ENCODE measurements at places on chromosomes 3 and 15. TPM values are rescaled to one million over a fixed set of nuclear protein-coding genes. Genes with fewer than 3 reads are reported as not detected.

C3orf20 gene
- 0.13 TPM for total RNA-seq

ANKDD1A gene
- 0.38 TPM for total RNA-seq

DNA sequence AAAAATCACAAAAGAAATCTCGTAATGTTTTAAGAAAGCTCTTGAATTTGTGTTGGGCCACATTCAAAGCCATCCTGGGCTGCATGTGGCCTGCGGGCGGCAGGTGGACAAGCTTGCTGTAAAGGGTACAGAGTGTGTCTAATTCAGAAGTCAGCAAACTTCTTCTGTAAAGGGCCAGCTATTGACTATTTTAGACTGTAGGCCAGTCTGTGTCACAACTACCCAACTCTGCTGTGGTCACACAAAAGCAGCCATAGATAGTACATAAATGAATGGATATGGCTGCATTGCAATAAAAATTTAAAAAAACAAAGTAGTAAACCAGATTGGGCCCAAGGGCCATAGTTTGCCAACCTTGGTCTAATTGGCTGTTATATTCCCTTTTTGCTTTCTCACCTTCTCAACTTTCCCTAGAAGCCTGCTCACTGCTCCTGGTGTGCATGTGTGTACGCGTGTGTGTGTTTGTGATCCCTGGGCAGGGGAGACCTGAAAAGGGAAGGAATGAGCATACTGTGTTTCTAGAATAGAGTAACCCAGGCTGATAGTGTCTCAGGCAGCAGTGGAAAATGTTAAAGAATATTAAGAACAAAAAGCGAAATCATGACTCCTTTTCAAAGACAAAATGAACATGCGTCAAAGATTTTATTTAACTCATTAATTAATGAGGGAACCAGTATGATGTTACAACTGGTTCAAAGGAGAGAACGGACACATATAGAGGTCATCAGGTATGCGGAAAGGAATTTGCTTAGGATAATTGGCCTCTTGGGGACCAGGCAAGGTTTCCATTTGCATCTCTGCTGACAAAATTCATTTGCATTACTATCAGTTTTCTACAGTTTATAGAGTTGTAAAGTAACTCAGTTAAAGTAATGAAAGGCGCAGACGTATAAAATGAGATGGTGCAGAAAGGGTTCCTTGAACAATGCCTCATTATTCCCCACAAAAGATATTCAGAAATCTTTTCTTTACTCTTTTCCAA is 248.0 kb downstream of the THSD4 start:
- no peak for DNase-seq

DNA sequence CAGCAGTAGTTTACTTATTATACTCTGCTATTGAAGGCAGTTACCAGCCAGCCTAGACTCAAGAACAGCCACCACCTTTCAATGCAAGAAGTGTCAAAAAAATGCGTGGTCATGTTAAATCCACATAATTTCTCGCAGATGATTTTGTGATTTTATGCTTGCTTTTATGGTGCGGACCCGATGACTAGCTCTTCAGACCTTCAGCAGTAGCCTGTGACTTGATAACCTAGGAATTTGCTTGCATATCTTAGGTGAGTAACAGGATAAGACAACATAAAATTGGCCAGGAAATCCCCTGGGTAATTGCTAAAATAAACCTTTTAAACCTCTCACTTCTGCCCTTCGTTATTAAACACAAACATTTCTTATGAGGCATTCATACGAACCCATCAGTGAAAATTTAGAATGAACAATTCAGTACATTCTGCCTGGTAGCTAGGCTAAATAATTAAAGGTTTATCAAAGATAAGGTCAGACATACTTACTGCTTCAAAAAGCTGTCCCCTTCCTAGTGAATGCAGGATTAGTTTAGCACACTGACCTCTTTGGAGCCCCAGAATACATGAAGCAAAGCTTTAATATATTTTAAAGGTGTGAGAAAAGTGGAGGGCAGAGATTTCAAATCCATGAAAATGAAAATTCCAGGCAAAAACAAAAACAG is 798.8 kb downstream of the OTOL1 start:
- DNase-seq: no peak

DNA sequence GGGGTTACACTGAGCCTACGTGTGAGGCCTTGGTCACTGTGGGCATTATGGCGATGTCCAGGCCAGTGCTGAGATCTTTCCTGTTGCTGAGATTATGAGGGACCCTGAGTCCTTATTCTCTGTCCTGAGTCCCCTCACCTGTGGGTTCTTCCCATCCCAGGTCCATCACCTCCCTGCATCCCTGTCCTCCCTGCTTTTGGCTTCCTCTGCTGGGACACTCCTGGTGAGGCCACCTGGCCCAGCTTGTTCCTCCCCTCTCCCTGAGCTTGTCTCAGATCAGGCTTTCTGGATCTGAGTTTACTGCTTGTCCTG is 36.1 kb downstream of the AMOTL2 start:
- DNase-seq: no peak

GPR87 gene
- total RNA-seq: not detected

- no peak for DNase-seq
Measured at GRCh38 chr3:123449102-123449996, 459 bp upstream of the ADCY5 start.

BCHE gene
- total RNA-seq: 38.3 TPM

GRCh38 chr3:28576614-28577200 is 228.1 kb upstream of the AZI2 start:
- DNase-seq: no peak

- DNase-seq: peak; percentile 26
Measured at GRCh38 chr15:84659904-84660781, 2.1 kb upstream of the NMB start.

CHDH gene
- 44.7 TPM for total RNA-seq

PPIP5K1 gene
- total RNA-seq: 20.6 TPM

MAPKAPK3 gene
- 16.1 TPM for total RNA-seq

- DNase-seq: no peak
Measured at GRCh38 chr3:97658668-97659285, 105.8 kb upstream of the ARL6 start.

COL6A5 gene
- not detected for total RNA-seq

PLOD2 gene
- 25.7 TPM for total RNA-seq

DNA sequence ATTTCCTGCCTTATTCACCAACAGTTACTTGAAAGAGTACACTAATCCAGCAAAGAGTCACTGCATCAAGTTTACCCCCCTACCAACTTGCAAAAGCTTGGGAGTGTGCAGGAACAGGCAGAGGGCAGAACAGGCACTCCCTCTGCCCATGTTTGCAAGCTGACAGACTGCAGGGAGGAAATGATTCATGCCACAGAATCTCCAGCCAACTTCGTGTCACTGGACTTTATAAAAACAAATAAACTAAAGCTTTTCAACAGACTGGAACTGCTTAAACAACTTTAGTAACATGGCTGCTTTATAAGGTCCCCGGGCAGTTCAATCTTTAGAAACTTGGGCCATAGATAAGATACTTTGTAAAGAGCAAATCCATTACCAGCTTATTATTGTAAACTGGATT is 129.5 kb downstream of the THRB start:
- DNase-seq: peak; percentile 83

- peak; percentile 87 for DNase-seq
Measured at GRCh38 chr3:73513260-73513659, 111.5 kb downstream of the PDZRN3 start.

DNA sequence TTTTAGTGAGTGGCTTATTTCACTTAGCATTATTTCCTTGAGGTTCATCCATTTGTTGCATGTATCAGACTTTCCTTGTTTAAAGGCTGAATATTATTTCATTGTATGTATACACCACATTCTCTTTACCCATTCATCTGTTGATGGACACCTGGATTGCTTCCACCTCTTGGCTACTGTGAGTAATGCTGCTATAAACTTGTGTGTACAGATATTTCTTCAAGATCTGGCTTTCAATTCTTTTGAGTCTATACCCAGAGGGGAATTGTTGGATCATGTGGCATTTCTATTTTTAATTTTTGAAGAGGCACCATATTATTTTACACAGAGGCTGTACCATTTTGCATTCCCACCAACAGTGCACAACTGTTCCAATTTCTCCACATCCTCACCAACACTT is 313.5 kb downstream of the RPLP1 start:
- DNase-seq: no peak

STIMATE gene
- 36.4 TPM for total RNA-seq

- no peak for DNase-seq
Measured at GRCh38 chr3:131895766-131896165, 139.0 kb downstream of the CPNE4 start.

- DNase-seq: no peak
Measured at GRCh38 chr3:133862161-133862560, 33.5 kb downstream of the RAB6B start.

GRM2 gene
- total RNA-seq: 0.05 TPM

Data from left lobe of liver (tissue), 2 donors.